Stimulated activated CD4-positive, alpha-beta T cell treated with anti-CD3 and anti-CD28 coated beads, Interleukin-4, amount 100 ng/mL, for 24 hours (primary cell): ENCODE measurements at places on chromosomes 16 and 17.

DNA sequence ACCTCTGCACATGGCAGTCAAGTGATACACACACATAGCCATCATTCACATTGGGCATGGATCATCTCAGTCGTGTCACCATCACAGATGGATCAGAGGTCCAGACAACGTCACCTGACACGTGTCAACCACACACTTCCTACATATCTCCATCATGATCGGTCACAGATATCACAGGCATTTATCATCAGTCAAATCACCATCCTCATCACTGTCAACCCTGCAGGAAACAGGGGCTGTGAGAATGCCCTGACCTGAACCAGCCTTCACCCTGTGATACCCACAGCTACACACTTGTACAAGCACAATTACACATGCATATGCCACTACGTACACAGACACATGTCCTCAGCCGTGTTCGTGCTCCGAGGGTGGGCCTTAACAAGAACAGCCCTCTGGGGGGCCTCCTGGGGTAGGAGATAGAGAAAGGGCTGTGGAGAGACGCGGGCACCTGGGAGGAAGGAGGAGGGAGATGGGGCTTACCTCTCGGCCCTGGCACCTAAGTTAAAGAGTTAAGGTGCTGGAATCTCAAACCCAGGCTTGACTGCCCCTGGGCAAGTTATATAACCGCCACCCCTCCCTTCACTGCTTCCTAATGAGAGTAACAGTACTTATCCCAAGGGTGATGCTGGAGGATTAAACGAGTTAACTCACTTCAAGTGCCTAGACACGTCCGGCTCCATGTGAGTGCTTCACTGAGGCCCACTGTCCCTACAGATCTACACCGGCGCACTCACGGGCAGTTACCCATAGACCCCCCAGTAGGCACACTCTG, 1.1 kb downstream of the SLC12A4 start:
- DNase-seq: peak; percentile 29

- no peak for DNase-seq
Observed at GRCh38 chr16:6573577-6573976, 759.1 kb upstream of the RBFOX1 start.

DNA sequence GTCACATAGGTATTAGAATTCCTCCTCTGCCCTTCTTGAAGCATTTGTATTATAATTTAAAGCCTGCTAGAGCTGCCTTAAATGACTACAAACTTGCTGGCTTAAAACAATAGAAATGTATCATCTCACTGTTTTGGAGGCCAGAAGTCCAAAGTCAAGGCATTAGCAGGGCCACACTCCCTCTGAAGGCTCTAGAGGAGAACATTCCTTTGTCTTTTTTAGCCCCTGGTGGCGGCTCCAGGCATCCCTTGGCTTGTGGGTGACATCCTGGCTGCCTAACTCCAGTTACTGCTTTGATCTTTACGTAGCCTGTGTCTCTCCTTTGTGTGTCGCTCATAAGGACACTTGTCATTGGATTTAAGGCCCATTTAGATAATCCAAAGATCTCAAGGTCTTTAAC, 186.6 kb upstream of the SALL1 start:
- no peak for DNase-seq

GRCh38 chr17:67440277-67441051, 63.4 kb downstream of the PITPNC1 start:
- DNase-seq: no peak

DNA sequence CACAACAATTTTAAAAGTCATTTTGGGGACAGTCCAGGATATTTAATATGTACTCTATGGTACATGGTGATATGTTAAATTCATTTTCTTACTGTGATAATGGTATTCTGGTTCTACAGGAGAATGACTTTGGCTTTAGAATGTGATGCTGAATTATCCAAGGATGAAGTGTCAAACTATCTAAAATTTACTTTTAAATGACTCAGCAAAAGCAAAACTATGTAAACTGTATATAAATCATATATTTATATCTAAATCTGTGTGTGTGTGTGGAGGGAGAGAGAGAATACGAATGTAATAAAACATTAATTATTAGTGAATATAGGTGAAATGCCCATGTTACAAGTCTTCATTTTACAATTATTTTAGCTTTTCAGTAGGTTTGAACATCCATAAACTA, 733.8 kb upstream of the CA10 start:
- DNase-seq: no peak
